K562 (cell line): ENCODE measurements at places on chromosomes 11 and 22. TPM values are rescaled to one million over a fixed set of nuclear protein-coding genes. Genes with fewer than 3 reads are reported as not detected.

Gene ANGPTL5
- total RNA-seq = not detected in 2 replicates

Gene PAMR1
- not detected in 2 replicates for total RNA-seq

Gene TPBGL
- 0.11 and 0.22 TPM in 2 replicates for total RNA-seq

Gene IRAG1
- total RNA-seq = 0.22 and 0.27 TPM in 2 replicates

Gene OR51B4
- 43.8 and 48.2 TPM in 2 replicates for total RNA-seq

Gene RIC3
- total RNA-seq = 0.11 and 0.16 TPM in 2 replicates

Gene HBG1
- total RNA-seq = 3,171 and 3,343 TPM in 2 replicates
